Stimulated activated CD4-positive, alpha-beta T cell treated with anti-CD3 and anti-CD28 coated beads, Interleukin-4, amount 100 ng/mL, for 1 hour (primary cell): ENCODE measurements at places on chromosomes 4 and X.

DNA sequence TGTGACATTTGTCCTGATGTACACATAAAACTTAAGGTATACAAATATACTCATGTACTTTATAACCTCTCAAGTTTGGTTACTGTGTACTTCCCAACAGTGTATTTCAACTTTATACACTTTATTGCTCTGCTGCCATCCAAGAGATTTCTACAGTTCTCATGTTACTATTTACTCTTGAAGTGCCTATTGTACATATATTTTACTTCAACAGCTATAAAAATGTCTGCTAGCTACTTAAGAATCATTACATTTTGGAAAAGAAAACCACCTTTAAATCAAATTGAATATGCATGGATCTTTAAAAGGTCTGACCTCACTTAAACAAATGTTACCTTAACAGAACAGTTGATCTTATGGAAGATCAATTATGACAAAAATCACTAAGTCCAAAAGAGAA lies 1056.4 kb downstream of the ADGRL3 start:
- DNase-seq, result no peak

DNA sequence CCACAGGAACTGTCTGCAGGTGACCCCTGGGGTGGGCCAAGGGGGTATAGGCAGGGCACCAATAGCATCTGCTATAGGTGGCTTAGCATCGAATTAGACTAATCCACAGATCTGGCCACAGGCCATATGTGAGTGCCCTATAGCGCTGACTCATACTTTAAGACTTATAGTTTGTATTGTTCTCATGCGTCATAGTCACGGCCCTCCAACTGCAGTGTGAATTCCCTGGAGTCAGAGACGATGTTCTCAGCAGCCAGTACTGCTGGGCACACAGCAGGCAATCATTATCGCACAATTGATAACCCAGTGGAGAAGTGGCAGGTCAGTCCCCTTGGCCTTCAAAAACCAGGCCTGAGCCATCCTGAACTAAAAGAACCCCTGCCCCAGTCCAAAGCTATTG lies 58.1 kb downstream of the ADGRG2 start:
- DNase-seq, result no peak

- DNase-seq, result no peak
Observed at GRCh38 chr4:89619206-89619962, 217.6 kb downstream of the SNCA start.

GRCh38 chr4:78971776-78972175 lies 32.5 kb upstream of the PAQR3 start:
- DNase-seq, result no peak

DNA sequence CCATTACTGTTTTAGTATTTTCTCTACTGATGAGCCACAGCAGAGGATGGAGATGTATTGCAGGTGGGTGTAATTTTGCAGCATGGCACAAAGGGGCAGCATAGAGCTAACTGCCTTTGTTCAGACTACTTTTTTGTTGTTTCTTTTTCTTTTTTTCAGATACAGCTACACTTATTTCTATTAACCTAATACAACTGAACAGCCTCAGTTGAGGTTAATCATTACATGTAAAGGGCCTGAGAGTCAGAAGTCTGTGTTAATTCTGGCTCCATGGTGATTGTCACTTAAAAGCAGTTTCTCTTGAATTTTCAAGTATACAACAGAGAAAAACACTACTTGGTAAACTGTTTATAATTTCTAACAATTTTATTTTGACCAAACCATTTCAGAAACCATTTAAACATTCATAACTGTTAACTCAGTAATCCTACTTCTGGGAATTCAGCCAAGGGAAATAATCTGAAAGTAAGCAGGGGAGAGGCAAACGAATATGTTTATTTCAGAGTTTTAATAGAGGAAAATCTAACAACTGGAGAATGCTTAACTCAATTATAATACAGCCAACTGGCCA lies 13.9 kb upstream of the PPEF2 start:
- no peak for DNase-seq

DNA sequence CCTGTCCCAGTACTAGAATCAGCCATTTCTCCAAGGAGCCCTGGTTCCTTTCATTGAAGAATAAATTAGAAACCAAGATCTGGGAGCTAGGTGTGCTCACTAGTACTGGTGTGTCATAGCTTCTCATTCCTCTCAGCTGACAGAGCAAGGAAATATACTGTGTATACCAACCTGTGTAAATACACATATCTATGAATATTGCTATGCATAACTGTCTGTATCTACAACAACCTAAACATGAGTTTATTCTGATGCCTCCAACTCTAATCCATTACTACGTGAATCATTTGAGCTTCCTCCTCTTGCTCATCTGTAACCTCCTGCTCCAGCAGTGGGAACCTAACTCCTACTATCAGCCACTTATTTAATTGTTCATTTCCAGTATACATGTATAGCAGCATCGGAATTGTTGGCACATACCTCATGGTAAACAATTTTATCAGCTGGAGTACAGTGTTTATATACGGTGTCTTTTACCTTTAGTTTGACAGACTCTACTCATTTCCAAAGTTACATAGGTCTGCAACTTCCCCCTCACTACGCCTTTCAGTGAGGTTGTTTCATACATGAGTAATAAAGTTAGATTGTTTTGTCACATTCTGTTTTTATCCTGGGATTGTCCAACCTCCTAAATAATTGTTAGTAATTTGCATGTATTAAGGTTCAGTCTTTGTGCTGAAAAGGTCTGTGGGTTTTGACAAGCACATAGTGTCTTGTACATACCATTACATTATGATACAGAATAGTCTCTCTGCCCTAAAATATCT lies 7.1 kb upstream of the SCRG1 start:
- DNase-seq, result no peak

- DNase-seq, result no peak
Observed at GRCh38 chr4:175747250-175747649, 64.8 kb downstream of the GPM6A start.
